ENCODE measurements at places on chromosomes 5 and 9. TPM values are rescaled to one million over a fixed set of nuclear protein-coding genes. Genes with fewer than 3 reads are reported as not detected.

The ISL1 gene
- 0.18 TPM for total RNA-seq

The HNRNPAB gene
- total RNA-seq, result 62.9 TPM

The GABRA6 gene
- total RNA-seq, result not detected

The TLR4 gene
- 16.8 TPM for total RNA-seq

The KCNMB1 gene
- total RNA-seq, result not detected

The PRRX2 gene
- 36.1 TPM for total RNA-seq

The CFAP90 gene
- not detected for total RNA-seq

The CD14 gene
- total RNA-seq, result 0.36 TPM

The UBE2QL1 gene
- total RNA-seq, result 0.25 TPM

The DMRT3 gene
- total RNA-seq, result not detected

The ANGPTL2 gene
- 47.5 TPM for total RNA-seq

The AIF1L gene
- total RNA-seq, result 0.45 TPM

GRCh38 chr9:130535818-130536521, 43.4 kb upstream of the FUBP3 start:
- peak; percentile 65 for DNase-seq

DNA sequence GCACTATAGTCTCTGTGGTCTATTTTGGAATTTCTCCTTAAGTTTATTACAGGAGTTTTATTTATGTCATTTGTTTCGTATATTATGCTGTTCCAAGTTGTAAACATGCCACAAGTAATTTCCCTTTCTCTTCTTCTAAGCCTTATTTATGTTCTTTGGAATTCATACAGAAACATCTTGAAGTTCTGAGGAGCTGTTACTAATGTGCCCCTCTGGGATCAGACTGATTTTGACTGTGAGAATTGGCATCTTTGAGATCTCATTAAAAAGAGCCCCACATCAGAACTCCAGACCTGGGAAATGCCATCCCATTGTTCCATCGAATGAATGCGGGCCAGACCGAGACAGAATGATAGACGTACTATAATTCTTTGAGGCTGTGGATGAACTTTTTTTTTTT, 138.8 kb upstream of the CD180 start:
- no peak for DNase-seq

DNA sequence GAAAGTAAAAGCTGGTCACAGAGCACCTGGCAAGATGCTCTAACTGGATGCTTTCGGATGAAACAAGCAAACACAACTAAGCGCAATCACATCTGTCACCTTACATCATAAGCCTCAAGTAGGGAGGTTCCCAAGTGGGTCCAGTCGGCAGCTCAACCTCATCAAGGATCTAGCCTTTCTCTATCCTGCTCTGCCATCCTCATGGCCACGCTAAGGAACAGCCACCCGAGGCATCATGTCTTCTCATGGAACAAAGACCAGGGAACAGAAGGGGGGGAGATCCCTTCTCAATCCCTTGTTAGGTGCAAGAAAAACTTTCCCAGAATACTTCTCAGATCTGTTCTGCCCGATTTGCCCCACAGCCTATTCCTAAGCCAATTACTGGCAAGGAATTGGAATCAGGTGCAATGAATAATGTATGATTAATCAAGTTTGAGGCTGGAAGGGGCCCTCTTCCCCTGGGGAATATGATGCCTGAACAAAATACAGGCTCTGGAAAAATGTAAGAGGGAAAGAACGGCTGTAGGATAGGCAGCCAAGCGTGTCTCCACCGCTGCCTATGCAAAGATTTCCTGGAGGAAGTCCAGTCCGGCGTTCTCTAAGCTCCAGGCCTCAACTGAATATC, 1.3 kb upstream of the HABP4 start:
- peak; percentile 52 for DNase-seq

GRCh38 chr9:38482918-38483592, 58.8 kb upstream of the IGFBPL1 start:
- DNase-seq, result no peak

DNA sequence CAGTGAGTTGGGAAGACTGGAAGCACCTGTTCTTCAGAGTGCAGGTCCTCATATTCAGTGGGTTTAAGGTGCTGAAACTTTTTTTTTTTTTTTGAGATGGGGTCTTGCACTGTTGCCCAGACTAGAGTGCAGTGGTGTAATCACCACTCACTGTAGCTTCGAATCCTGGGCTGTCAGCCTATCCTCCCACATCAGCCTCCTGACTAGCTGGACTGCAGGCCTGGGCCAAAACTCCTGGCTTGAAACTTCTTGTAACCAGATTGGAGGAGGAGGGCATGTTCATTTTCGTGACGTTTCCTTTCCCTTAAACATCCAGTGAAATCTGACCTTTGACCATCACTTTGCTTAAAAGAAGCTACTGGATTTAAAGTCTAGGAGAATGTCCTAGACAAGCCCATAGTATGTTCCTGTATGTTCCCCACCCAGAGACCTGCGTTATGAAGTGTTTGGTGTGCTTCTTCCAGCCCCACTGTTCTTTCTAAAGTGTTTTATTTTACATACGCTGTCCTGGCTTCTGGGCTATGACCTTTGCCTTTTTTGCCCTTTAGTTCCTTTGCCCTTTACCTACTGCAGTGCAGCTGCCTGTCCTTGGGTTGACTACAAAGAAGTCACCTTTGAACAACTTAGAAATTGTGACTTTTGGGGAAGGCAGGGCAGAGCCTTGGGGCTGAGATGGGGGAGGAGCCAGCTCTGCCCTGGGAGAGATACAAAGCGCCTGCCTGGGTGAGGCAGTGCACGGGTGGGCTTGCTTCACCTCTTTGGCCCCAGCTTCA, 18.4 kb downstream of the TENT4A start:
- peak; percentile 54 for DNase-seq

DNA sequence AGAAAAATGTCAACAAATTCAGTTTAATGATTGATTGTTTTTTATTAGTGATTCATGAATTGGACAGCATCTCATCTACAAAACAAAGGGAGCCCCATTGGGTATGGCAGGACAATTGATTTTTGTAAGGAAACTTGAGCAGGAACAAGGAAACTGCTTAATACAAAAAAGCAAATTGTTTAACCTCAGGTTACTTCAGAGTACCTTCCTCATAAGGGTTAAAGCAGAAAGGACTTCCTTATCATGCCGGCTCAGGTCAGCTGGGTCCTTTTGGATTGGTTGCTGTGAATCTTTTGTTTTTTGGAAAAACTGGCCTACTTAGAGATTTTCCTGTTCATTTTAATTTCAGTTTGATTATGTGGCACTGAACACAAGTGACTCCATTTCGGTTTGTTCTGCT, 211.8 kb downstream of the ARRDC3 start:
- no peak for DNase-seq

GRCh38 chr9:113493203-113493520, 29.6 kb downstream of the RGS3 start:
- DNase-seq, result no peak

DNA sequence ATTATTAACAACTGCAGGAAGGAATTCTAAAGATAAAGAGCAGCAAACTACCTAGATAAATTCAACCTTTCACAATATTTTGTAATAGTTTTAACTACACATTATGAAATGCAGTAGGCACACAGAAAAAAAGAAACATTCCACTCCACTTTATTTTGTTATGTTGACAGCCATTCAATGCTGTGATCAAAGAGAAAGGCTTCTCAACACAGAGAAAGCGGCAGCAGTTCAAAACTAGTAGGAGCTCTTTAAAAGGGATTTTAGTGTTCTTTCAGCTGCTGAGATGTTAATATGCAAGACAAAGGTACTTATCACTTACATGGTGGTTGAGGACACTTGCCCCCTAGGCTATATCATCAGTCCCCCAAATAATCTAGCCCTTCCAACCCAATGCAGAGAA, 11.6 kb downstream of the CEMIP2 start:
- DNase-seq, result no peak

DNA sequence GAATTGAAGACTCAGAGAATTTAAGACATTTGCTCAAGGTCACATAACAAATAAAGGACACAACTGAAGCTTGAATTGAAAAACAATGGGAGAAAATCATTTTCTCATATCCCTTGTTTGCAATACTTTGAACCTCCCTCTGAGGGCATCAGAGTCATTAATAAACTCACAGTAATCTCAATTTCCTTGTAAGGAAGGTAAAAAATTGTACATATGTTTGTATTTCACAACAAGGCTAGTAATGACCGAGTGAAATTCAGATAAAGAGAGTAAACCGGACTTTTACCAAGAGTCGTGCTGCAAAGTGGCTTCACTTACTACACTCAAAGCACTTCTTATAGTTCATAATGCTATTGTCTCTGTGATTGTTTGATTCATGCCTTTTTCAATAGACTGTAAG, 665.0 kb downstream of the NR2F1-AS1 start:
- peak; percentile 69 for DNase-seq

- DNase-seq, result no peak
Observed at GRCh38 chr5:179909224-179909623, 1.5 kb upstream of the TBC1D9B start.

- no peak for DNase-seq
Observed at GRCh38 chr9:121510766-121511550, 11.3 kb upstream of the GGTA1 start.

DNA sequence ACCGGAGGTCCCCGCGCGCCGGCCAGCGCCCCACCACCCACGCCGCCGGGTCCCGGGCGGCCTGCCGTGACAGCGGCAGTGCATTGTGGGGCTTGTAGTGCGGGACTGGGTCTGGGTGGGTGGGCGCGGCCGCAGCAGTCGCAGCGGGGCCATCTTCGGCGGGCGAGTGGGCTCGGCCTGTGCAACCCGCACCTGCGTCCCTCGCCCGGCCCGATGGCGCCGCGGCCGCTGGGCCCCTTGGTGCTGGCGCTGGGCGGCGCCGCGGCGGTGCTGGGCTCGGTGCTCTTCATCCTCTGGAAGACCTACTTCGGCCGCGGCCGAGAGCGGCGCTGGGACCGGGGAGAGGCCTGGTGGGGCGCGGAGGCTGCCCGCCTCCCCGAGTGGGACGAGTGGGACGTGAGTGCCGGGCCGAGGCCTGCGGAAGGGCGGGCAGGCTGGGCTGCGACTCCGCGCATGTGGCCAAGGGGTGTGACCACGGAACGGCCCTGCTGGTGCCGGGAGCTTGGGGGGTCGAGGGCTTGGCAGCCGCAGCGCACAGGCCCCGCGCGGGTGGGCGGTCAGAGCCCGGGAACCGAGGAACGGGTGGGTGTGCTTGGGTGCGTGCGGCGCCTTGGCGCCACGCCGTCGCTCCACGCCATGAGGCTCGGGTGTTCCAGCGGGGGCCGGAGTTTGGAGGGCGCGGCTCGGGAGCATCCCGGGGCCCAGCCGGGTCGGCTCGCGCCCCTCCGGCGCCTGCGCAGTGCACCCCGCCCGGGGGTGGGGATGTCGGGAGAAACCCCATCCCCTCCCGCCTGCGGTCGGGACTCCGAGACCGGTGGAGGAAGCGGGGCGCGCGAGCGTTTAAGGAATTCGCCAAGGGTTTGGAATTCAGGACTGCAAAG, at the start of gene ARL10:
TSS of gene ARL10 (plus strand) at position 137 of the 881 bp plus-strand sequence. CDS start at position 214, 77 bp downstream.
- DNase-seq, result peak; percentile 43

DNA sequence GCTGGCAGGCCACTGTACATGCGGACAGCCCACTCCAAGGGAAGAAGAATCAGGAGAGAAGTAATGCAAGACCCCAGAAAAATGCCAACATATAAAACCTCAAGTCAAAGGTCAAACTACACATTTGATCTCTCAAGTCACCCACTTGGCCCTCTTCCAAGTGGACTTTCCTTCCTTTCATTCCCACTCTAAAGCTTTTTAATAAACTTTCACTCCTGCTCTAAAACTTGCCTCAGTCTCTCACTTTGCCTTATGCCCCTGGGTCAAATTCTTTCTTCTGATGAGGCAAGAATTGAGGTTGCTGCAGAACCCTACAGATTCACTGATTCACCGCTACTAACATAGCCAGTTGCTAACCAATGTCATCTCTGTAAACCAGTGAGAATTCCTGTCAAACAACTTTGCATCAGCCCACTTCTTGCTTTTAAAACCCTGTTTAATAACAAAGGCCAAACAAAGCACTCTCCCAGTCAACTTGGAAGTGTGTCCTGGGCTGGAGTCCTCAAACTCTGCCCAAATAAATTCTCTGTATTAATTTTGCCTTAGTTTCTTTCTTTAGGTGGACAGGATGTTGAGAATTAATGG, 6.9 kb upstream of the ATP6V1G1 start:
- DNase-seq, result no peak

DNA sequence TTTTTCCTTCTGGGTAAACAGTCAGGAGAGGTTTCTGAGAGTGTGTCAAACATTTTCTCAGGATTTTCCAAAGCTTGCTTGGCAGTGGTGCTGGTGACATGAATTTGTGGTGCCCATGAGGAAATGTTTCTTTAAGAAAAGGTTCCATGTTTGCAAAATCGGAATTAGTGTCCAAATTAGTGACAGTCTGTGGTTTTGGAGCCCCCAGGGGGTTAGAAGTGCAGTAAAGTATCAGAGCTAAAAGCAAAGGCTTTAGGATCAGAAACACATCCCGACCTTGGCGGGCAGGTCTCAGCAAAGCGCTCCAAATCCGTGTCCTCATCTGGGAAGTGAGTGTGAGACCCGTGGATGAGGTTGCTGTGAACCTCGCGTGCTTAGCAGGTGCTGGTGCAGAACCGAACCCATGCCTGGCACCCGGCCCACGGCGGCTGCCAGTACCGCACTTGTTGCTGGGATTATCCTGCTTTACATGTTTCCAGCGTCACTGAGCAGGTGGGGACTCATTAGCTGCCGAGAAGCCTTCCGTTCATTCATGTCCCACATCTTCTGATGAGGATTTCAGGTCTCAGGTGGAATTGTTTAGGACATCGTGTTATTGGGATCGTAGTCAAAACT, 70.8 kb upstream of the COL5A1 start:
- DNase-seq, result no peak

DNA sequence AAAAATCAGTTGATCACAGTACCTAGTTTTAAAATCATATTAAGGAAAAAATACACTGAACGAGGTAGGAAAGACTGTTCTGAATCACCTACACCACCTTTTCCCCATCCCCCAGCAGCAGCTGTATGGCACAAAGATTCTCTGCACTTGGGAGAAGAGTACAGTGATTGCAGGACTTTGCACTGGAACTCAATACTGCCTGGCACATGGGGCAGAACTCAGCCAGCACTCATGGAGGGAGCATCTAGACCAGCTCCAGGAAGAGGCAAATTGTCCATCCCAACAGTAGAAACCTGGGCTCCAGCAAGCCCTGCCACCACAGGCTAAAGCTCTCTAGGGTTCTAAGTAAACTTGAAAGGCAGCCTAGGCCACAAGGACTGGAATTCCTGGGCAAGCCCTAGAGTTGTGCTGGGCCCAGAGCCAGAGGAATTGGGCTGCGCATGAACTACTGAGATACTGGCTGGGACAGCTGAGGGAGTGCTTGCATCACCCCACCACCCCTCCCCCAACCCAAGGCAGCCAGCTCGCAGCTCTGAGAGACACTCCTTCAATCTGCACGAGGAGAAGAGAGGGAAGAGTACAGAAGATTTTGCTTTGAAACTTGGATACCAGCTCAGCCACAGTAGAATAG, 654.4 kb upstream of the CDH6 start:
- DNase-seq, result peak; percentile 65

DNA sequence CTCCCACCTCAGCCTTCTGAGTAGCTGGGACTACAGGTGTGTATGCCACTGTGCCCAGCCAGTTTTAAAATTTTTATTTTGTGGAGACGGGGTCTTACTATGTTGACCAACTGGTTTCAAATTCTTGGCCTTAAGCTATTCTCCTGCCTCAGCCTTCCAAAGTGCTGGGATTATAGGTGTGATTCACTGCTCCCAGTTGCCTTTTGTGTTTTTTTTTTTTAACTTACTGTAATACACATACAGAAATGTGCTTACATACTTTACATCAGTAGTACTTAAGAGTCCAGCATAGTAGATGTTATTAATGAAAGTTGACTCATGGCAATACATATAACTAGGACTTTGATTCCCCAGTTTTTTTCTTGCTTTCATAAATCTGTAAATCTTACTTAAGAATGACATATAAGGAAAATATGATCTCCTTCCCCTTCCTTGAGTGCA, 4.7 kb downstream of the MAN2A1 start:
- DNase-seq, result no peak

- no peak for DNase-seq
Observed at GRCh38 chr5:181222630-181223057, 437 bp upstream of the TRIM41 start.

- no peak for DNase-seq
Observed at GRCh38 chr9:133679056-133679455, 42.9 kb downstream of the DBH start.
